T-helper 9 cell (primary cell): ENCODE measurements at places on chromosomes 13 and 19.

- no peak for DNase-seq
These were observed 766.4 kb upstream of the KLHL1 start for GRCh38 chr13:70874636-70875035.

- no peak for DNase-seq
These were observed 34.6 kb downstream of the CEBPA start for GRCh38 chr19:33267706-33268105.

DNA sequence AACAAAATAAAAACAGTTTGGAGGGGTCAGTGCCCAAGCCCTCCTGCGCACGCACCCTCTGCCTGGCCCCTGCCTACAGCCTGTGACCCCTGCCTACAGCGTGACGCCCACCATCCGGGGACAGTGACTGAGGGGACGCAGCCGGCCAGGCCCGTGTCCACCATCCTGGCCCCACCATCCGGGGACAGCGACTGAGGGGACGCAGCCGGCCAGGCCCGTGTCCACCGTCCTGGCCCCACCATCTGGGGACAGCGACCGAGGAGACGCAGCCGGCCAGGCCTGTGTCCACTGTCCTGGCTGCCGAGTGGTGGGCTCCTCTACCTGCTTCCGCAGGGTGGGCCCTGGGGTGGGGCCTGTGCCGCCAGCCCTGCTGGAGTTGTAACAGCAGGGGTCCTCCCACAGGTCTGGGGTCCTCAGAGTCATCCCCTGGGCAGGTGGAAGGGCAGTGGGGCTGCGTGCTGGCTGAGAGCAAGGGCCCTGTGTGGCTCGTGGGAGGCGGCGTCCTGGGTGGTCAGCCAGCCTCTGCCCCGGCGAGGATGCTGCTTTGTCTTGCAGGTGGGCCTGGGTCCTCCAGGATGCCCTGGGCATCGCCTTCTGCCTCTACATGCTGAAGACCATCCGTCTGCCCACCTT is 14.3 kb downstream of the SPPL2B start:
- DNase-seq: no peak

DNA sequence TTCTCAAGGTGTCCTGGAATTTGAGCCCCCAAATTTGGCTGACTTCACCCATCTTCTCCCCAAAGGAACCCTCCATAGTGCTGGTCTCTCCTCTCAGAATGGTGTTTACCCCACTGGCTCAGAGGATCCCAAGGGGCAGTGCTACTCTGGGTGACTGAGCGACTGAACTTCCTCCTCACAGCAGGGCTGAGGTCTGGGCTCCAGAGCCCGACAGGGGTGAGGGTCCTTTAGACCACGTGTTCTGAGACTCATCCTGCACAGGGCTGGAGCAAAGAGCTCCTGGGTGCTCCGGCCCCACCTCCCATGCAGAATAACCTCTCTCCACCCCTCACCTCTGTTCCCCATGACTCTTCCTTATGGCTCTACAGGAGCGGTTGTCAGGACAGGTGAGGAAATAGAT is 23.2 kb upstream of the CD33 start:
- DNase-seq: no peak

DNA sequence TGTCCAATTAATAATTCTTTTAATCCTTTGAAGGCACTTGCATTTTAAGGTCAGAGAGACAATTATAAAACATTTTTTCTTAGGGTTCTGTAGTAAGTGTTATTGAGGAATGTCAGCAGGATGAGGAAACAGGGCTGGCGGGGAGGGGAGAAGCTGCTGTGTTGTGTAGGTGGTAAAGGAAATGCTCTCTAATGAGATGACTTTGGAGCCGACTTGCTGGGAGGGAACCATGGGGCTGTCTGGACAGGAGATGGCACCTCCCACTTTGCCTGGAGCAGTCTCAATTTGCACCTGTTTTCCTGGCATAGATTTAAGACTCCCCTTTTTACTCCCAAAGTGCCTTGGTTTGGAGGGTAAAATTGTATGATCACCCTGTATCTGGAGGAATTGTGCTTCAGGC is 230.4 kb downstream of the ATP8A2 start:
- DNase-seq: no peak

GRCh38 chr19:30085394-30085793 is 143.4 kb downstream of the URI1 start:
- DNase-seq: no peak

DNA sequence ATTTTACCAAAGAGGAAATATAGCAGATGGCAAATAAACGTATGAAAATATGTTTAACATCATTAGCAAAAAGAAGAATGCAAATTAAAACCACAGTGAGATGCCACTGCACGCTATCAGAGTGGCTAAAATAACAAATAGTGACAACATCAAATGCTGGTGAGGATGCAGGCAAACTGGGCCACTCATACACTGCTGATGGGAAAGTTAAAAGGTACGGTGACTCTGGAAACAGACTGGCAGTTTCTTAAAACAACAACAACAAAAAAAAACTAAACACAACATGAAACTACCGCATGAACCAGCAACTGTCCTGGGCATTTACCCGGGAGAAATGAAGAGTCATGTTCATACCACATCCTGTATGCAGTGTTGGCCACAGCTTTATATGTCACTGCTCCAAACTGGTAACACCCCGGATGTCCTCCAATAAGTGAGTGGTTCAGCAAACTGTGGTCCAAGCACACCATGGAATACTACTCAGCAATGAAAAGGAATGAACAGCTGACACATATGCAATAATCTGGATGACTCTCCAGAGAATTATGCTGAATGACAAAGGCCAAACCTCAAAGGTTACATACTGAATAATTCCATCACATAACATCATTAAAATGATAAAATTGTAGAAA is 22.3 kb downstream of the EPS15L1 start:
- DNase-seq: no peak

- DNase-seq: no peak
These were observed 106.5 kb upstream of the RFC3 start for GRCh38 chr13:33711436-33711835.

- DNase-seq: no peak
These were observed 42.2 kb downstream of the DHRS12 start for GRCh38 chr13:51761643-51762350.

GRCh38 chr19:1384085-1384462 is 367 bp downstream of the NDUFS7 start:
- DNase-seq: no peak

GRCh38 chr19:29714371-29714952 is 599 bp downstream of the C19orf12 start:
- DNase-seq: peak; percentile 51

- DNase-seq: no peak
These were observed 24.2 kb downstream of the C19orf12 start for GRCh38 chr19:29690842-29691241.

- no peak for DNase-seq
These were observed 1.1 kb downstream of the ZNF566 start for GRCh38 chr19:36488118-36488845.

- DNase-seq: no peak
These were observed 322.3 kb downstream of the EFNB2 start for GRCh38 chr13:106213028-106213757.

DNA sequence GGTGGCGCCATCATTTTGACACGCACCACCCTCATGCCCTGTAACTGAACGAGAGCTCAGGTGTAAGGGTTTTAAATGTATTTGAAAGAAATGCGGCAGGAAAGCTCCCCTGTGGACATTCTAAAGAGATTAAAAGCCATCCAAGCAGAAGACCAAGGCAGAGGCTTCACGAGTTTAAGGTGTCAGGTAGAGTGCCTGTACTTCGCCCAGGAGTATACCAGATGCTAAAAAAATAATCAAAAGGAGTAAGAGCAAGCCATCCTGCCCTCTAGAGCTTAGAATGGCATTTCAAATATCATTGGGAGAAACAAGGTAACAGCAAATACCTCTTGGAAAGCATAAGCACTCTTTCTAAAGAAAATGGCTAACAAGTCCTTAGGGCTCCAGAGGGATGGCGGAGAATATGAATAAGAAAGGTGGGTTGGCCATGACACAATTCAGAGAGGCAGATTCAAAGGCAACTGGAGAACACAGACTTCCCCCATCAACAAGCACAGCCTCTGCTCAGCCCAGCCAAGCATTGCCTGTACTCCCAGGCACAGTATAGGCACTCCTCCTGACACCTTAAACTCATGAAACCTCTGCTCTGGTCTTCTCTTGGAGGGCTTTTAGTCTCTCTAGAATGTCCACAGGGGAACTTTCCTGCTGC is 447.6 kb downstream of the SUCLA2 start:
- no peak for DNase-seq
